ENCODE measurements at places on chromosomes 1 and 21. TPM values are rescaled to one million over a fixed set of nuclear protein-coding genes. Genes with fewer than 3 reads are reported as not detected.
A peak's percentile ranks its signal among the peaks of the same experiment; 100 is the strongest.

- no peak for DNase-seq
- no peaks in the 10 kb centered on the region for H3K27me3 ChIP-seq
- peaks cover 3% of the 10 kb centered on the region for H3K4me1 ChIP-seq
- peak overlapping the region; percentile 21 for H3K4me3 ChIP-seq
- no peak overlapping the region for H3K27ac ChIP-seq
Observed at GRCh38 chr1:198295225-198295624, 138.4 kb downstream of the NEK7 start.

- H3K27me3 ChIP-seq = no peaks in the 10 kb centered on the region
- peaks cover 3% of the 10 kb centered on the region for H3K36me3 ChIP-seq
- H3K4me3 ChIP-seq = no peak overlapping the region
- no peak for DNase-seq
Observed at GRCh38 chr1:235566084-235566483, 61.8 kb upstream of the B3GALNT2 start.

The ARHGEF10L gene
- 27.4 TPM for total RNA-seq

The GIPC2 gene
- total RNA-seq = 1.2 TPM

DNA sequence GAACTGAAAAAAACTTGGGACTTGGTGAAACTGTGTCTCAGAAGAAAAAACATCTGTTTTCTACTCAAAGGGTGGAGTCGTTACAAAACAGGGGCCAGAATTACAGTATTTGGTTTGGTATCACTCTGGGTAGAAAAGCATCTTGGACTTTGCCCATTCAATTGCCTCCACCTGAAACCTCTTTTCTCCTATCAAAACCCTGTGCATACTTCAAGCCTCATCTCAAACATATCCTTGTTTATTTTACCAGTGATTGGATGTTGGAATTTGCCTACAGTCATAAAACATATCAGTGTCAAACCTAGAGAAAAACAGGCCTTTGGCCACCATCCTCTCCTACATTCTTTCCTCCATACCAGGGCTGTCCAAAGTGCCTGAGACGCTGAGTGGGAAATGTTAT is 281.5 kb downstream of the PLPP3 start:
- no peak for DNase-seq
- H3K4me3 ChIP-seq = no peak overlapping the region
- no peaks in the 10 kb centered on the region for H3K4me1 ChIP-seq
- H3K36me3 ChIP-seq = no peaks in the 10 kb centered on the region
- H3K27me3 ChIP-seq = no peaks in the 10 kb centered on the region

GRCh38 chr1:200771625-200772555 is 33.2 kb downstream of the CAMSAP2 start:
- H3K4me1 ChIP-seq = no peaks in the 10 kb centered on the region
- H3K4me3 ChIP-seq = no peak overlapping the region
- H3K27me3 ChIP-seq = no peaks in the 10 kb centered on the region
- peaks cover 10% of the 10 kb centered on the region for H3K36me3 ChIP-seq
- no peak for DNase-seq
